ENCODE measurements at places on chromosomes 12 and 14.

DNA sequence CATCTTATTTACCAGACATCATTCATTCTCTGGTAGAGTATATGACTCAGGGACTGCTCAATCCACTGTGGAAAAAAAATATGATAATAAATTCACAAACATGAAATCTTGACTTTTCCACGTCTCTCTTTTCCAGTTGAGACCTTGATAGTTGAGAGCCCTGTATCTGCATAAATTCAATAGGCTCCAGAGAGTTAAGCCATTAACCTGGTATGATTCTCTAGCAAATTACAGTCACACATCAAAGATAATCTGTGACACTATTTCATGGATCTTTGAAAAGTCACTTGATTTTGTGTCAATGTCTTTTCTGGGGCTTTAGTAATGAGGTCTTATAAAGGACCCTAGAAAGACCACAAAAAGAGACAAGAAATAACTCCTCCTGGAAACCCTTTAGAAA is 154.2 kb upstream of the FOXG1 start:
- DNase-seq, result no peak

DNA sequence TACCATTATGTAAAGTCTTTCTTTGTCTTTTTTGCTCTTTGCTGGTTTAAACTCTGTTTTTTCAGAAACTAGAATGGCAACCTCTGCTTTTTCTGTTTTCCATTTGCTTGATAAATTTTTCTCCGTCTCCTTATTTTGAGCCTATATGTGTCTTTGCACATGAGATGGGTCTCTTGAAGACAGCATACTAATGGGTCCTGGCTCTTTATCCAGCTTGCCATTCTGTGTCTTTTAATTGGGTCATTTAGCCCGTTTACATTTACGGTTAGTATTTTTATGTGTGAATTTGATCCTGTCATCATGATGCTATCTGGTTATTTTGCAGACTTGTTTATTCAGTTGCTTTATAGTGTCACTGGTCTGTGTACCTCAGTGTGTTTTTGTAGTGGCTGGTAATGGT is 207.9 kb upstream of the TMEM260 start:
- DNase-seq, result no peak

DNA sequence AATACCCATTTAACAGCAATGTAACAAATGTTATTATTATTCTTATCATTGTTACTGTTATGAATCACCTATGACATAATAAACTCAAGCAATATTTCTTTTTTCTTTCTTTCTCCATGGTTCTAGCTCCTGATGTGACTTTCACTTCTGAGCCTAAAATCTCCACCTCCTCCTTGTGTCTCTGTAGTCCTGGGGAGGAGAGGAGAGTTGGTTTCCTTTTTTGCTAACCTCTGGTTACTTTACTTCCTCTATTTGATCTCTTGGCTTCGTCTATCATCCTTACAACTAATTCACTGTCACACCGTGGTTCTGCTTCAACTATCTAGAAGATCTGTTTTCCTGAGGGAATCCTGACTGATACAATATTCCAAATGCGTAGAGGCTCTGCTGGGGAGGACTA is 456.6 kb downstream of the VRK1 start:
- no peak for DNase-seq

GRCh38 chr12:91053951-91054715 is 3.7 kb downstream of the KERA start:
- no peak for DNase-seq

GRCh38 chr12:40688085-40688725 is 4.0 kb upstream of the CNTN1 start:
- DNase-seq, result no peak

- no peak for DNase-seq
Measured at GRCh38 chr12:69284131-69284530, 44.8 kb downstream of the CPSF6 start.

GRCh38 chr14:58082491-58083098 is 69.4 kb downstream of the ARMH4 start:
- DNase-seq, result no peak

GRCh38 chr14:78598046-78598920 is 428.1 kb downstream of the NRXN3 start:
- DNase-seq, result peak; percentile 35

- peak; percentile 12 for DNase-seq
Measured at GRCh38 chr12:65156366-65156841, 13.0 kb upstream of the LEMD3 start.

DNA sequence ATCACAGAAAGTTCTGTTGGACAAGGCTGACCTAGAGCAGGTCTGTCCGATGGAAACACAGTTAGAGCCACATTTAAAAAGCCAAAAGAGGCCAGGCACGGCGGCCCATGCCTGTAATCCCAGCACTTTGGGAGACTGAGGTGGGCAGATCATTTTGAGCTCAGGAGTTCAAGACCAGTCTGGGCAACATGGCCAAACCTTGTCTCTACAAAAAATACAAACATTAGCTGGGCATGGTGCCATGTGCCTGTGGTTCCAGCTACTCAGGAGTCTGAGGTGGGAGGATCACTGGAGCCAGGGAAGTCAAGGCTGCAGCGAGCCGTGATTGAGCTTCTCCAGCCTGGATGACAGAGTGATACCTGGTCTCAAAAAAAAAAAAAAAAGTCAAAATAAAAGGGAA is 14.9 kb downstream of the UBE3B start:
- DNase-seq, result no peak

GRCh38 chr14:99860219-99860618 is 67.0 kb downstream of the EML1 start:
- no peak for DNase-seq

GRCh38 chr12:121065345-121065744 is 26.3 kb upstream of the OASL start:
- no peak for DNase-seq

DNA sequence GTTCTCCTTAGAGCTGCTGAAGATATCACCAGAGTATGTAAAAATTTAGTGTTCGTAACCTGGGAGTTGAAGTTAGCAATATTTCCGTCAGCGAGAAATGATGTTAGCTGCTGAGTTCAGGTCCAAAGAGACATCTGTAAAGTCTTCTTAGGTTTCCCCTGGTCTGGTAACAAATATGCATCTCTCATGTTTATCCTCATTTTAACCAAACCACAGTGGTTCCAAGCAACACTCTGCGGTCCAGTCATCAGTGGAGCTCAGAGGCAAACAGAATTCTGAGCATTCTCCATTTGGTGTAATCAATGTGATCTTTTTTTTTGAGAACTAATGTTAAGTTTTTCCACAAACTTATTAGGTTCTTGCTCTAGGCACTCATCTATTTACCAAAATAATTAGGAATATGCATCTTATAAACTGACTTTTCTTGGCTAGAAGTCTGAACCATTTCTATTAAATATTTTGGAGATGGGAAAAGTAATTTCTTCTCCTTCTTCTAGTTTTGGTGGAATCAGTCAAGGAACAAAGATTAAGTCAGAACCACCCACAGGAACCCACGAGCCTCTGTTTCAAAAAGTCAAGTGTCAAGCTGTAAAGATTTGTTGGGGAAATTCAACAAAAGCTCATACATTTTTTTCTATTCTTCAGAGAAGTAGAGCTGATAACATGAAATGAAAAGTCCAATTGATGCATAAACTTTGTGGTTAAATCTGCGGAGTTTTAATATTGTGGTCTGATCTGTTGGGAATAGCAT is 64.7 kb downstream of the IFNG start:
- DNase-seq, result no peak

- no peak for DNase-seq
Measured at GRCh38 chr14:92248696-92249095, 74.3 kb upstream of the SLC24A4 start.

- DNase-seq, result no peak
Measured at GRCh38 chr12:120066341-120066740, 50.2 kb downstream of the RAB35 start.

DNA sequence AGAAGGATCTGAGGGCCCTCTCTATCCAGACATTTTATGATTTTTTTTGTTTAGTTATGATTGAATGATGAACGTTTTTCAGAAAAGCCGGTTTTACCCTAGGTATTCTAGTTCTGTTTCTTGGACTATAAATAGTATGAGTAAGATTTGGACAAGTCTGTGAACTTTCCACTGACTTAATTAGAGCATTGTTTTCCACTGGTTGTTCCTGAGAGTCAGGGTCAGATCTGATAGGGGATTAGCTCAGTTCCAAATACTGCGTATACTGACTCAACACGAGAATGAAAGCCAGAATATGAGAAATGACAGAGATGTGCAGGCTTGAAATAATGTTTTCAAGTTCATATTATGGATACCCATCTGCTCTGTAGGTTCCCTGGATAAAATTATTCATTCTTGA is 361.6 kb downstream of the AEBP2 start:
- DNase-seq, result no peak

- DNase-seq, result no peak
Measured at GRCh38 chr14:100442498-100443490, 119.7 kb downstream of the SLC25A47 start.

GRCh38 chr14:99240627-99241324 is 31.2 kb downstream of the BCL11B start:
- peak; percentile 66 for DNase-seq
